ENCODE measurements at places on chromosomes 2 and 18. TPM values are rescaled to one million over a fixed set of nuclear protein-coding genes. Genes with fewer than 3 reads are reported as not detected.

GRCh38 chr18:61882296-61883004 is 10.4 kb downstream of the RNF152 start:
- no peak for DNase-seq

DNA sequence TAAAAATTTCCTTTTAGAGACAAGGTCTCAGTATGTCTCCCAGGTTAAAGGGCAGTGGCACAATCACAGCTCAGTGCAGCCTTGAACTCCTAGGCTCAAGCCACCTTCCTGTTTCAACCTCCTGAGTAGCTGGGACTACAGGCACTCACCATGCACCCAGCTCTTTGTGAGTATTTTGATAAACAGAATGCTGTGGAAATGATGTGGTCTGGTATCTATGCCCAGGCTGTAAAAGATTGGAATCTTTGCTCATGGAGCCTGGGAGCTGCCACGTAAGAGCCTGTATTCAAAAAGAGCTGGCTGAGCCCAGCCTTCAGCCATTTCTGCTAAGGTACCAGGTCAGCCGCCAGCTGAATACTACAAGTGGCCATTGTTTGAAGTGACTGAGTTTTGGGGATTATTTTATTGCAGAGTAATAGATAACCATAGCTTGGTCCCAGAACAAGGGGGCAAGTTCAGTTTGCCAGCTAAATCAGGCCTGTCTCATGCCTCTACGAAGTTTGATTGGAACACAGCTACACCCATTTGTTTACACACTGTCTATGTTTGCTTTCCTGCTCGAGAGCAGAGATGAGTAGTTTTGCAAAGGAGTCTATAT is 21.3 kb upstream of the ARL5A start:
- DNase-seq: no peak

GRCh38 chr2:28423856-28424605 is 31.4 kb downstream of the FOSL2 start:
- DNase-seq: no peak

DNA sequence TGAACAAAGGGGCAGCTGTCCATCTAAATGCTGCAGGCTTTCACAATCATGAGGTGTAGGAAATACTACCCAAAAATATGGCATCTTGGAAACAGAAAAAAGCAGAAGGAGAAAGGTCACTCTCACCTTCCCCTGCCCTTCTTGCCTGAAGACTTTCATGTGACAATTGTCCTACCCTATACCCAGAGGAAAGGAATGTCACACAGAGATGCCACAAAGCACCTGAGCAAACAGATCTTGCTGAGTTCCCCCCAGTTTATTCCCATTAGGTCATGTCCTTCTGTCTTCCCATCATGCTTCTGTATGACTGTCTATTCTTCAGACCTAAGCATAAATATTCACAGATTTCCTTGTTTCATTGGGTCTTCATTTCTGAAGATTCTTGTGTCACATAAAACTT is 116.6 kb upstream of the MSH6 start:
- DNase-seq: no peak

DNA sequence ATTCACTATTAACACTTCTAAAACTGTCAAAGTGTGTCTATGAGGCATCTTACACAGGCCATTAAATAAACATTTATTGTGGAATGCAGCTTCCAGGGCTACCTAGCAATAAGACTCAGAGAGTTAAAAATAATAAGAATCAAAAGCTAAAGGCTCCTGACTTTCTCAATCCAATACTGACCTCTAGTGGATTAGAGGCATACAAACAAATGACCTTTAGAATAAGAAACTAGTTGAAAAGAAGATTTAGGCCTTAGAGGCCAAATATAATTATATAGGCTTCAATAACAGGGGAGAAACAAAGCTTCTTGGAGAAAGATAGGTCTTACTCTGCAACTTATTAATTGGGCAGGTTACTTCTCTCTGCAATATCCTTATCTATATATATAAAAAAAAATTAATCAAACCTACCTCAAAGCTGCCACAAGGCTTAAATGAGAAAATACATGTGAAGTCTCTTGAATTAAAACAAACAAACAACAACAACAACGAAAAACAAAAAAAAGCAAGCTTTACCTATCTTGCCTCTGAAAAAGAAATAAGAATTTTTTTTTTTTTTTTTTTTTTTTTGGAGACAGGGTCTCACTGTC is 246.1 kb downstream of the EXOC6B start:
- no peak for DNase-seq

GRCh38 chr2:152421521-152422370 is 86.8 kb downstream of the FMNL2 start:
- DNase-seq: no peak

GRCh38 chr2:236600158-236600557 is 30.5 kb downstream of the ACKR3 start:
- no peak for DNase-seq

DNA sequence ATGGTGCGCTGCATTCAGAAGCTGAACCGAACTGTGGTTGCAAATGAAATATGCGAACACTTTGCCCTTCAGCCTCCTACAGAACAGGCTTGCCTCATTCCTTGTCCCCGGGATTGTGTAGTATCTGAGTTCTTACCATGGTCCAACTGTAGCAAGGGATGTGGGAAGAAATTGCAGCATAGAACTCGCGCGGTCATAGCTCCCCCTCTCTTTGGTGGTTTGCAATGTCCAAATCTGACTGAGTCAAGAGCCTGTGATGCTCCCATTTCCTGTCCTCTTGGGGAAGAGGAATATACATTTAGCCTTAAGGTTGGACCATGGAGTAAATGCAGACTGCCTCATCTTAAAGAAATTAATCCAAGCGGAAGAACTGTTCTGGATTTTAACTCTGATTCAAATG is 291.4 kb downstream of the THSD7B start:
- DNase-seq: no peak

DNA sequence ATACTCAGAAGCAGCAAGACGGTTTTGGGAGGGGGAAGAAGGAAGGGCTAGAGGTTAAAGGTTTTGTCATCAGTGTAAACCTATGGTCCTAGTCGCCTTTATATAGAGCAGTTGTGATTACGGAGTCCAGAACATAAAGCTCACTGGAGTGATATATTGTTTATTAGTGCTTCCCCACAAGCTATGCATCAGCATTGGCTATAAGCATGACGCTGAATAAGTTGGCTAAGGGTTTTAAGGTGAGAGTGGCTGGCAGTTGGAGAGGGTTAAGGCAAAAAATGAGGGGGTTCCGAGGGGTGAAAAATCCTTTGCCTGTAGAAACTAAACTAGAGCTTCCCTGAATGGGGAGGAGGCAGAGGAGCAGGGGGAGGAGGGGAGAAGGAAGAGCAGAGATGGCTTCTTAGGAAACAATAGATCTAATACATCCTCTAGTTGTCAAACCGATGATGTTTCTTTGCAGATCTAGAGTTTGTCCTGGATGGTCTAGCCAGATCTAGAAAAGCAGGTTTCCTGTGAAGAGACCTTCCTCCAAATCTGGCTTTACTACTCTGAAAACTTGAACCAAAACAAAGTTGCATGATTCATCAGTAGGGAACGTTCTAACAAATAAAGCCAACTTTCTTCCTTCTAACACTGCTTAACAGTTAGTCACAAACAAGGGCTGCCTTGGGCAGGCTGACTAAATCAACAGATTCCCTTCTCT is 2.5 kb downstream of the KLF7 start:
- no peak for DNase-seq

GRCh38 chr2:110904779-110905148 is 172.4 kb downstream of the ACOXL start:
- DNase-seq: no peak

DNA sequence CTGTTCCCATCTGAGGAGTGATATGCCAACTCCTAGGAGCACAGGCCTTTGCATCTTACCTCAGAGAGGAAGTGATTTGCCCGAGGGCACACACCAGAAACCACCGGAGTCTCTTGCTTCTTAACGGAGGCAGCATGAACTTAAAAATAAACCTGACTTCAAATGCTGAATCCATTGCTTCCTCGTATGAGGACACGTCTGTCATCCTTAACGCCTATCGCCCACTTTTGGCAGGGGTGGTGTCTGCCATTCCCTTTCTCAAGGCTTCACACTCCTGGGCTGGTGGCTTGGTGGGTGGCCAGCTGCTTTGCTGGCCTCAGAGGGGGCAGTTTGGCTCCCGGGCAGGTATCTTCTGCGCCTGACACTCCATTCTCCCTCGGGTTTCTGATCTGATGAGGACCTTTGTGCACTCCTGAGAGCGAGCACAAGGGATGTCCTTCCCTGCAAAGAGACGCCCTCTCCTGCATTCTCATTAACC is 1.1 kb upstream of the PREB start:
- no peak for DNase-seq

GRCh38 chr2:6384341-6384740 is 481.4 kb downstream of the CMPK2 start:
- DNase-seq: no peak

DNA sequence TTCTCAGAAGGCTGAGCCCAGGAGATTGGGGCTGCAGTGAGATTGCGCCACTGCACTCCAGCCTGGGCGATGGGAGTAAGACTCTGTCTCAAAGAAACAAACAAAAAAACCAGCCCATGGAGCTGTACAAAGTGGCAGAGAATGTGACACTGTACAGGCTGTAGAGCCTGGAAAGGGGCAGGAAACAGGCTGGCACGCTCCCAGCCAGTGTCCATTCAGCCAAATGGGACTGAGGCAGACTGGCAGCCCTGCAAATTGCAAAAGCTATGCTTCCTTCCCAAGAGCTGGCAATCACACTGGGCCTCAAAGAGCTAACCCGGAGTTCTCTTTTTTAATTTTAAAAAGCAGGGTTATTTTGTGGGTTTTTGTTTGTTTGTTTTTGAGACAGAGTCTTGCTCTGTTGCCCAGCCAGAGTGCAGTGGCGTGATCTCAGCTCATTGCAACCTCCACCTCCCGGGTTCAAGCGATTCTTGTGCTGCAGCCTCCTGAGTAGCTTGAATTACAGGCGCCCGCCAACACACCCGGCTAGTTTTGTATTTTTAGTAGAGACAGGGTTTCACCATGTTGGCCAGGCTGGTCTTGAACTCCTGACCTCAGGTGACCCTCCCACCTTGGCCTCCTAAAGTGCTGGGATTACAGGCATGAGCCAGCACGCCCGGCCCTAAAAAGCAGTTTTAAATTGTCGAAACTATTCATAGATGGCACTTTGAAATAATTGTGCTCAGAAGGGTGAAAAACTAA is 42.8 kb downstream of the SCRN3 start:
- no peak for DNase-seq

- no peak for DNase-seq
Measured at GRCh38 chr2:168650781-168651180, 151.7 kb upstream of the NOSTRIN start.

DNA sequence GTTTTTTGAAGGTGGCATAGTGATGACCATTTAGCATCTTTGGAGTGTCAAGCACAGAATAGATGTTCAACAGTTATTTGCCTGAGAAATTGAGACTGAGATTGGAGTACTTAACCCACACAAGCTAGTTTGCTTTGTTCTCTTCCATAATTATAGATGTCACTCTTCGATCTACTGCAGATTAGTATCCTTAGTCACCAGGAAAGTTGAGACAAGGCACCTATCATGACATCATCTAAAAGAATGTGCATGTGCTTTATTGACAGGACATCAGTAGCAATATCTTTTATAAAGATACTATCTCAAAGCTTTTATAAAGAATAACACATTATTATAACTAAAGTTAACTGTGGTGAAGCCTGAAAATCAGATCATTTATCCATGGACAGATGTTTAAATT is 6.4 kb downstream of the VRK2 start:
- no peak for DNase-seq

DNA sequence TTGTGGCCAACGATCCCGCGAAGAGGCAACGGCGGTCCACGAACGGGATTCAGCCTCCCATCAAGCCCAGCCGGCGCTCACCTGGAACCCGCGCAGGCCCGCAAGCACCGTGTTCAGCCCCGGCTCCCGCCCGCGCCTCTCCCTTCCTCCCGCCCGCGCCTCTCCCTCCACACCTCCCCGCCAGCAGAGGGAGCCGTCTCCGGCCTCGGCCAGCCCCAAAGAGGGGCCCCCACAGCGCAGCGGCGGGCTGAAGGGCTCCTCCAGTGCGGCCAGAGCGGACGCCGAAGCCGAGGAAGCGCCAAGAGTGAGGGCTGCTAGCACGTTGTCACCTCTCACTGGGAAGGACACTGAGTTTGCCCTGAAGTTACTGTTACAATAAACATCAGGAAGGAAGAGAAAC is 55.3 kb upstream of the LAPTM4A start:
- no peak for DNase-seq

- no peak for DNase-seq
Measured at GRCh38 chr2:174527101-174527721, 40.4 kb upstream of the GPR155 start.

DNA sequence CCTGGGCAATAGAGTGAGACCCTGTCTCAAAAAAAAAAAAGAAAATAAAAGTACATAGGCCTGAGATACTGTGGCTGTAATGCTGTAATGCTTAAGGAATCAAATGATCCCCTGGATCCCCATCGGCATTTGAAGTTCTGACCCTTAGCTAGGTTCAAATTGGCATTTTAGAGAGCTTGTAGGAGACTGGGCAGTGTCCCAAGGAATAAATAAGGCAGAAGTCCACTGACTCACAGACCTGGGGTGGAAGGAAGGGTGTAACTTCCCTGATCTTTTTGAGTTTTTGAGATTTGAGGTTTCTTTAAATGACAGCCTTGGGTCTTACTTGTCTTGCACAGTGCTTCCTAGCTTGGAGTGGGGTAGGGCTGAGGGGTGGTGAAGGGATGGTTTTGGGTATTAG is 553.7 kb downstream of the SLC4A3 start:
- no peak for DNase-seq

- no peak for DNase-seq
Measured at GRCh38 chr2:215998636-215999035, 14.7 kb downstream of the MREG start.

DNA sequence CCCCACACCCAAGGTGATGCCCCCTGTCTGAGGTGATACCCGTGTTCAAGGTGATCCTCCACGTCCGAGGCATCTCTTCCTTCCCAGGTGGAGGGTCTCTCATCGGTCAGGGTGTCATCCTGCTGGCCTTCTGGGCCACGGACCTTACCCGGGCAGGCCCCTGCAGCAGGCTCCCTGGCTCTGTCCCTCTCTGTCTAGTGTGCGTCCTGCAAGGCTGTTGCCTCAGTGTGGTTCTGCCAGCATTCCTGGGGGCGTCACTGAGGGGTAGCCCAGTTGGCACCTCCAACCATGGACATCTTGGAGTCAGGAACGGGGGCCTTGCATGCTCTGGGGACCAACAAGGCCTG is 5.6 kb upstream of the PER2 start:
- DNase-seq: no peak

TRABD2A gene
- total RNA-seq: 0.53 TPM

STEAP3 gene
- 28.8 TPM for total RNA-seq

EPB41L3 gene
- total RNA-seq: 40.3 TPM

TUBB8B gene
- 5.8 TPM for total RNA-seq

ANKRD53 gene
- total RNA-seq: not detected

SERPINB5 gene
- 262 TPM for total RNA-seq

PAX8 gene
- 7.6 TPM for total RNA-seq

DNAH6 gene
- total RNA-seq: 0.13 TPM
